ENCODE measurements at places on chromosomes 13 and 19.
A peak's percentile ranks its signal among the peaks of the same experiment; 100 is the strongest.

DNA sequence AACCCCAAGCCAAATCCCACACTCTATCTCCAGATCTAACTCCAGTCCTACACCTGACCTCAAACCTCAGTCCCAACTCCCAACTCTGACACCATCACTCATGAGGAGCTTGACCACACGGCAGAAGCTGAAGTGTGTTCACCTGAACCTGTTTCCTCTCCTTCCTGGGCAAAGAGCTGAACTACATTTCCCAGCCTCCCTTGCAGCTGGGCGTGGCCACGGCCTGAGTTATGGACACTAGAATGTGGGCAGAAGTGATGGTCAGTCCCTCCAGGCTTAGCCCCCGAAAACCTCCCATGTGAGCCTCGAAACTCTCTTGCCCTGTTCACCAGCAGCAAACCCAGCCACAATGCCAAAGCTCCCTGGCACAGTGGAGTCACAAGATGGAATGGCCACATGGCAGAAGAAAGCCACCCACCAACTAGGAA lies 19.5 kb upstream of the MEIS3 start:
- DNase-seq: no peak

- no peak for DNase-seq
Measured at GRCh38 chr19:28638445-28638844, 574.5 kb downstream of the UQCRFS1 start.

GRCh38 chr19:37896180-37896579 lies 10.2 kb downstream of the WDR87 start:
- DNase-seq: no peak

DNA sequence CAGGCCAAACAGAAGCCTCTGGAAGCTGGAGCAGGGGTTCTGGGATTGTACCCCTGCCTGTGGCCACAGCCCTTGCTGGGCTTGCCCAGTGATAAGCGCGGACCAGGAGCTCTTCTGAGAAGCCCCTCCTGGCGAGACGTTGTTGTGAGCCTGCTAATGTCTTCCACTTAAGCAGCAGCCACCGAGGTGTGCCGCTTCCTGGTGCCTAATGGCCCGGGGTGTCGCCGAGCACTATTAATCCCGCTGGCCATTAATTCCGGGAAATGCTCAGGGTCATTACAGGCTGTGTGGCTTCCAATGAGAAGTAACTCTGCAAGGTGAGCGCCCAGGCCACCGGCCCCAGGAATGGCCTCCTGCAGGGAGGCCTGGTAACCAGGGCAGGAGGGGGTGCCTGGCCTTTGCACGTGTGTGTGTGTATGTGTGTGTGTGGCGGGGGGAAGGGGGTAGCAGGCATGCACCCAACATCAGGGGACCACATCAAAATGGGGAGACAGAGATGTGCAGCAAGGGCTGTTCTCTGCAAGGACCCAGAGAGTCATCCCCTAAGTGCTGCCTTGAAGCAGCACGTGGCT lies 175.0 kb downstream of the URI1 start:
- no peak for DNase-seq

- DNase-seq: no peak
Measured at GRCh38 chr13:28494504-28494777, 487 bp downstream of the FLT1 start.

- no peak for DNase-seq
Measured at GRCh38 chr13:64749301-64749700, 2480.8 kb downstream of the PCDH9 start.

- DNase-seq: no peak
Measured at GRCh38 chr19:31111741-31112140, 237.5 kb downstream of the TSHZ3 start.

- no peak for DNase-seq
Measured at GRCh38 chr13:35787937-35788336, 311.4 kb upstream of the MAB21L1 start.

DNA sequence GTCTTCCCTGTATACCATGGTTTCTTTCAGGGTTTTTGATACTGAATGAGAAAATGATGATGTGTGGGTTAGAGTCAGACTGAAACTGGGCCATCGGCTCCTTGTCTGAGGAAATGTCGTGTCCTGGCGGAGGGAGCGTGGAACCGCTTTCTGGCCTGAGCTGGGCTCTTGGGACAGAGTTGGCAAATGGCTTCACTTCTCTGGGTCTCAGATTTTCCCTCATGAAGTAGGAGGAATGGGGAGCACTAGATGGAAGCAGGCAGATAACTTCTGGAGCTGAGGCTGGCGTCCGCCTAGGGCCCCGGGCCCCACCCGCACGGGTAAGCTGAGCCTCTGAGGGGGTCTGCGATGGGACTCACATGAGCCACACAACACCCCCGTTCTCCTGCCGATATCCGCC lies 133.3 kb upstream of the WASF3 start:
- DNase-seq: no peak

DNA sequence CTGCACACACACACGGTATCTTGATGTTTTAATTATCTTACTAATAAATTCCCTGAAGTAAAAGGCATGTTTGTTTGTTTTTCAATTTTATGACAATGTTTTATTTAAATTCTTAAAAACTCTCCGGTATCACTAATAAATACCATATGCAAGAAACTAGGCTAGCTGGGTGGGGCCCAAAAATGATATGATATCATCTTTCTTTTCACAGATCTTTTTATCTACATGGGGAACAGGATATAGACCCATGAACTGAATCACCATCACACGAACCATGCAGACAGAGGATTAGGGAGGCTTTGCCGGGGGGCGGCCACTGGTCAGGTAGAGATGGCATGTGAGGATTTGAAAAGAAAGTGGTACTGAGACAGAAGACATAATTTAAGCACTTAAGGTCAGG lies 266.4 kb downstream of the ENOX1 start:
- DNase-seq: no peak

GRCh38 chr13:66563076-66563475 lies 667.1 kb downstream of the PCDH9 start:
- no peak for DNase-seq

DNA sequence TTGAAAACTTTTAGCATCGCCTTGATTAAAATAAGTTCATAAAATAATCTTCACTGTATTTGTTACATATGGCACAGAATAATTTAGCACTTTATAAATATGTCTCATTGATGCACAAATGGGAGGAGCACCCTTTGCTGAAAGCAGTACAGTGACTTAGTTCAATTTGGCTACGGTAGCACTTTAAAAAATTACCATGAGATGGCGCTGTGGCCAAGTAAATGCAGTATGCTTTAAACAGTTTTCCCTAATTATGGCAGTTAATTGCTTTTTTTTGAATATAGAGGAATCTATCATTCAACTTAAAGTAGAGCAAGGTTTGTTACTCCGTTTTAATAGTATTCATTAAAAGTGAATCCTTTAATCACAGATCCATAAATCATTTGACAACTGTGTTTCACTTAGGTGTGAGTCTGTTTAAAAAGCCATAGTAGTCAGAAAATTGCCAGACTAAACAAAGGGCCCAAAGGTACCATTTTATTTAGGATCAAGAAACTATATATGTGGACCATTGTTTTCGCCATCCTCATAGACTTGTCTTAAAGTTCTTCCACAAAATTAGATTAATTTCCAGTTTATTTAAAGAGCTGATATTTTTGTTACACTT lies 34.7 kb upstream of the ESD start:
- peak; percentile 10 for DNase-seq

DNA sequence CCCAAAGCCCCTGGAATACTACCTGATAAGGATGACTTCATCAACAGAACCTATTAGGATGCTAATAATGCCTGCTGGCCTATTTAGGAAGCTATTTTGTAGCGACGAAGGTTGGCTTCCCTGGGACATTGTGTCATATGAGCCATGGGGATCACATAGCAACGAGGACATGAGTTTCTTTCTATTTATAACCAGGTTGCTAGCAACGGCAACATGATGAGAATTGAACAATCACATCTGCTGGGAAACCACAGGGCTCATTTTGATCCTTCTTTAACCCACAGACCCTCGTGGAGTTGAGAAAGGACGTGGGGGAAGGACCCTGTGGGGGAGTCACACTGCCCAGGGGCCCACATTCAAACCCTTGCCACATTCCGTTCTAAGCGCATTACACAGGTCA lies 172.2 kb downstream of the COL4A1 start:
- no peak for DNase-seq

- no peak for DNase-seq
Measured at GRCh38 chr13:66528180-66528579, 702.0 kb downstream of the PCDH9 start.

DNA sequence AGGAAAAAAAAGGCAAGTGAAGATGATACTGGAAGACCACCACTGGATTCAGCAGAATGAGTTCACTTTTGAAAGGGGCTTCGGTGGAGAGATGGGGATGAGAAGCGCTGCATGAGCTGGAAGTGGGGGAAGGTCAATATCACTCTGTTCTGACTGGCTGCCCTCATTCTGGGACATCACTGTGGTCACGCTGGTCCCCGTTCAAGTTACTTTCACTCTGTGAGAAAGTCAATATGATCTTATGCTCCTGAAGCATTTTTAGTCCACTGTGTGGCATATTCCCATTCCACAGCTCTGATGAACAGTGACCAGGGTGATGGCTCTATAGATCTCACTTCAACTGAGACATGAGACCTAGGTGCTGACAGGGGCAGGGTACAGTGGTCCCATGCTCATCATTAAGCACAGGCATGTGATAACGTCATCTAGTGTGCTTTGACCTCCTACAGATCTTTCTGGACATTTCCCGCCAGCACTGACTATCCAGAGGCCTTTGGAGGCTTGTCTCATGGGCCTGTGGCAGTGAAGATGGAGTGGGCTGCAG lies 40.2 kb upstream of the GPR183 start:
- no peak for DNase-seq

- DNase-seq: no peak
Measured at GRCh38 chr19:42010245-42011126, 16.5 kb upstream of the ATP1A3 start.

GRCh38 chr13:43815204-43815603 lies 28.4 kb upstream of the ENOX1 start:
- no peak for DNase-seq
